ENCODE measurements at places on chromosomes 16 and 17.

GRCh38 chr16:13439766-13440165, 480.2 kb upstream of the ERCC4 start:
- peak; percentile 83 for DNase-seq

GRCh38 chr17:79779084-79779529, 1.2 kb downstream of the CBX2 start:
- DNase-seq = peak; percentile 41

DNA sequence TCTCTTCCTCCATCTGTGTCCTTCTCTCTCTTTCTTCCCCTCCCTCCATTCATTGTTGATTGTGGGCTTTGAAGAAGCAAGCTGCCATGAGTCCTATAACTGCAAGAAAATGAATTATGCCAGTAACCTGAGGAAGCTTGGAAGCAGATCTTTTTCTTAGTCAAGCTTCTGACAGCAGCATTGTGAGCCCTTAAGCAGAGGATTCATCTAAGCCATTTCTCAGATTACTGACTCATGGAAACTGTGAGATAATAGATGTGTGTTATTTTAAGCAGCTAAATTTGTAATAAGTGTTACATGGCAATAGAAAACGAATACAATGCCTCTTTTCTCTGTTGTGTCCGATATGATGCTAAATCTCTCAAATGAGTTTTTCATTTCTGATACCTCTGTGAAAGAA, 1109.7 kb downstream of the CDH11 start:
- no peak for DNase-seq

DNA sequence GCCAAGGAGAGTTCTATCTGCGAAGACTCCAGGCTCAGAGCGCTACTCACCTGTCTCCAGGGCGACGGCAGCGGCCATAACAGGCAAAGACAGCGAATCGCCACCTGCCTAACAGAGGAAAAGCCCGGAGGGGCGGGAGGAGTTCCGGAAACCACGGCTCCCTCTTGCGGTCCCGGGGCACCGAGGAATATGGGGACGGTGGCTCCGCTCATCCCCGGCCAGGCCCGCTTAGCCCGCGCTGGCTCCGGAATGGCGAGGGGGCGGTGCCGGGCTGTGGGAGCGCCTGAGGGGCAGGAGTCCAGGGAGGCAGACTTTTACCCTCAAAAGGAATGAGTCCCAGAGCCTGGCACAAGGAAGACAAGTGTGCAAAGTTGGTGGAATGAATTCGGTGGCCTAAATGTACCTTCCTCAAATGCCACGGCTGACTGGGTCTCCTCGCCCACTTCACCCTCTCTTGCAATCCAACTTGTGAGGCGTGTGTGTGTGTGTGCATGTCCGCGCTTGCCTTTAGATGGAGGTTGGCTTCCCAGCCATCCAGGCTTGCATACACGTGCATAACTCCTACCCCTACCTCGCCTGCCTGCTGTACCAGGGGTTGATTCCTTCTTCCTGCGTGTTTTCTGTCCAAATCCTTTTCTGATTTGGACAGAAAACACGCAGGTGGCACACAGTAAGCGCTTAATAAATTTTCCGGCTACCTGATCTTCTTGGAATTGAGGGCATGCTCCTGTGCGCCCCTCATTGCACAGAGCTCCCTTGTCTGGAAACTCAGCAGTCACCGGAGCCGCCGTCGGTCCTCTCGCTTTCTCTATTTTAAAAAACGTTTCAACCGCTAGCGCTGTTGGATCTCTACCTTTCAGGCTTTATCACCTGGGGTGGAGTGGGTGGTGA, 3.5 kb downstream of the C17orf100 start:
- DNase-seq = no peak

DNA sequence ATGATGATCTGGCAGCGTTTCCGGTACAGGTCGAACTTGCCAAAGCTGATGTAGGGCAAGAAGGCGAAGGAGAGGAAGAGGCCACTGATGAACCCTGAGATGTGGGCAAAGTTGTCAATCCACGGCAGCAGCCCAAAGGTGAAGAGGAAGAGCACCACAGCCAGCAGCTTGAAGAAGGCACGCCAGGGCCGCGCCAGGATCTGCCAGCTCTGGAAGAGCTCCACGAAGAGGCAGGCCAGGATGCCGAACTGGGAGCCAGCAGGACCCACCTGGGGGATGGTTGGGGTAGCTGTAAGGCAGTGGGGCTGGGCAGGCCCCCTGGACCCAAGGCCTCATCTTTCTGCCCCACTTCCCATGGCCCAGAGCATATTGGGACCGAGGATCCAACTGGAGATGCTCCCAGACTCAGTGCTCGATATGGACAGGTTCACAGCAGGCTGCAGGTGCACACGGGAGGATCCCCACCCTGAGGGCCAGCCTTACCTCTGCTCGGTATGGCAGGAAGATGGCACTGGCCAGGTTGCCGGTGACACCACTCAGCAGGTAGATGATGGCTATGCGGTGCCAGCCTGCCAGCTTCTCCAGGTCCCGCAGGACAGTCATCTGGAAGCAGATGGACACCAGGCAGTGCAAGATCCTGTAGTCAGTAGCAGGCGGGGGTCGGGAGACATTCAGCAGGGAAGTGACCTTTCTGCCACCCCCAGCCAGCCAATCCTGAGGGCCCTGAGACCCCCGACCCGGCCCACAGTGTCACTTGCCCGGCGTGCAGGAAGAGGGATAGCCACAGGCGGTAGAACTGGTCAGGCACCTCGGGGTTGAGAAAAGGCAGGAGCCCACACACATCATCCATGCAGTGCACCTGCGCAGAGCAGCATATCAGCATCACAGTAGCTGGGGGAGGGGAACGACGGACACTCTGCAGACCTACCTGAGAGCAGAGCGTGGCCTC, 5.1 kb downstream of the SNRNP25 start:
- DNase-seq = no peak

- no peak for DNase-seq
Observed at GRCh38 chr16:27736431-27736830, 186.5 kb downstream of the KATNIP start.

DNA sequence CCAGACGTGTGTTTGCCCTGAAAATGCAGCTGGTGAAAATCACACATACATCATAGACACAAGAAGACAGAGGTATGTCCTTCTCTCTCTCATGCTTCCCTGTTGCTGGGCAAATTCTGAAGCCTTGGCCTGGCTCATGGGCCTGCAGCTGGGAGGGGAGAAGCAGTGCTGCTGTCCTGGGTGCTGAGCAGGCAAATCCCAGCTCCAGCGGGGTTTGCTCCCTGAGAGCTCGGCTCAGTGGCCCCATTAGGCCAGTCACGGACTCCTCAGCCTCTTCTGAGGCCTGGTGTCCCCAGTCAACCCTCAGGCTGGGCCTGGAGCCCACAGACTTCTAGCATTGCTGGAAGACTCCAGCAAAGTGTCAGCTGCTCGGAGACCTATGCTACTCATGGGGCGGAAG, 11.7 kb downstream of the RHBDL3 start:
- DNase-seq = no peak

GRCh38 chr16:3761375-3762106, 44.2 kb upstream of the TRAP1 start:
- no peak for DNase-seq

DNA sequence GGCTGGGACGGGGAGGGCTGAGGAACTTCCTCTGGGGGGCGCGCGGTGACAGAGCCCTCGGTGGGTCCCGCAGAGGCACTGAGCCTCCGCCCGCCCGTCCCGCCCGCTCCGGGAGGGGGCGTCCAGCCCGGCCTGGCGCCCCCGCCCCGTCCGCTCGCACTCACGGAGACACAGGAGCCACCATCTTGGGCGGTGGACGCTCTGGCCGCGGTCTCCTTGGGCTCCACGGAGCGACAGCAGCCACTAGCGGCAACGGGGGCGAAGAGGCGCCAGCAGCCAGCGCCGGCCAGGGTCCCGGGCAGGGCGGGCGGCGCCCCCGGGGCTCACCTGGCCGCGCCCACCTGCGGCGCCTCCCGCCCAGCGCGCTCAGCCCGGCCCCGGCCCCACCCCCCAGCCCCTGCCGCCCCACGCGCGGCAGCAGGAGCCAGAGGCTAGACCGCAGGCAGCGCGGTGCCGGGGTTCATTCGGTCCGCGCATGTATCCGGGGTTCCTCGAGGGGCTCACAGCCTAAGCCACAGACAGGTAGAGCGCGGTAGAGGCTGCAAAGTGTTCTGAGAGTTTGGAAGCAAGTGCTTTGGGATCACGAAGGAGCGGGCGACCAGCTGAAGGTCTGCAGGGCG, at the start of gene C17orf113:
C17orf113 (minus strand) TSS at position 209 of the 620 bp plus-strand sequence. CDS start 7,225 bp downstream, outside the sequence.
- peak; percentile 89 for DNase-seq

Data from WERI-Rb-1 (cell line).